ENCODE measurements at places on chromosomes 4 and X.

DNA sequence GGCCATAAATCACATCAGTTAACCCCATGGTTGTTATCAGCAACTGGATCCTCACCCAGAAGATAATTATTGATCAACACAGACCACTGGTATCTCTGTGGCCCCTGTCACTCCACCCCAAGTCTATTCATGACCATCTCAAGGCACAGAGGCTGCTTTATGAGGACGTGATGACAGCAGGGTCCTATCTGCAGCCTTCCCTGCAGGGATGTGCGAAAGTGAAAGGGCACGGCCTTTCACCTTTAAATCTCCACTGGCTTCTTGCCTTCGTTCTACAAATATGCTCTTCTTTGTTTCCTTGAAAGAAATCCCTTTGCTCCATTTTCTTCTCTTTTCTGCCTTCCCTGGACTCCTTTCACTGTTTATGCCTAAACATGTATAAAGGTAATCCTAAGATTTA is 170.6 kb upstream of the EDNRA start:
- DNase-seq, result no peak

DNA sequence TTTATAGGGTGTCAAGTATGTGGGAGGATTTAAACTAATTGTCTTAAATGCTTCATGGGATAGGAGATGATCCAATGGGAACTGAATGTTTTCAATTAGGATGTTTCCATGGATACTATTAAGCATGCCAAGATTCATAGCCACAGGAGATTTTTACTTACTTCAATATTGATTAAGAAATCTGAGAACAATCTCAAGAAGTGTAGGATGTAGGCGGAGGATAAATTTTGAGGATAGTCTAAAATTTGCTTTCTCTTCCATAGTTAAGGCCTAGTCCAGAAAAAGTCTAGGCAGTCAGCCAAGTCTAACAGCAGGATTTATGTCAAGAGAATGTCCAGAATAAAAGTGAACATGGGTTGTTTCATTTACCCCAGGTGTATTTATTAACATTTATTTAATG is 32.8 kb downstream of the REPS2 start:
- DNase-seq, result no peak

- DNase-seq, result no peak
Measured at GRCh38 chr4:174631901-174632758, 109.8 kb upstream of the HPGD start.

- no peak for DNase-seq
Measured at GRCh38 chr4:165754664-165755063, 118.4 kb upstream of the TLL1 start.

- DNase-seq, result no peak
Measured at GRCh38 chr4:57109847-57110639, at the start of gene IGFBP7. Gene IGFBP7, minus strand, starts transcription at chr4:57110385. Its CDS starts 34 bp downstream, at chr4:57110351.
